Right lung (tissue), 10 donors: ENCODE measurements at places on chromosomes 5 and 9. TPM values are rescaled to one million over a fixed set of nuclear protein-coding genes. Genes with fewer than 3 reads are reported as not detected.

- no peak for DNase-seq
Measured at GRCh38 chr9:136416427-136416826, 6.0 kb downstream of the PMPCA start.

DNA sequence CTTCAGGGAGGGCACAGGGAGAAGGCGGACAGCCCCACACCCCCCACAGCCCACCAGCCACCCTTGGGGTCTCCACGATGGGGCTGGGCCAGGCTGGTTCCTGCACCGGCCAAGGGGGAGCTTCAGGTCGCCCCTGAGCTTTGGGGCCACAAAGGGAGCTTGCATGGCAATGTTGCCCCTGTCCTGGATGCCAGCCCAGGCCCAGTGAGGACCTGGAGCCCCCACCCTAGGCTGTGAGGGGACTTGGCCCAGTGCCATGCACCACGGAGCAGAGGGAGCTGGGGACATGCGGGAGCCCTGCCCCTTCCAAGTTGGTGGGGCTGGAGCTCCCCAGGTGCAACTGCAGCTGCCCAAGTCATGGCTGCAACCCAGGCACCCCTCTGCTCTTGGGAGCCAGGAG lies 18.4 kb downstream of the TMEM38B start:
- no peak for DNase-seq

GRCh38 chr5:156534085-156534484 lies 207.1 kb downstream of the SGCD start:
- DNase-seq: no peak

The MRPS2 gene
- 42.8 TPM for polyA plus RNA-seq

GRCh38 chr5:174398171-174398570 lies 326.2 kb upstream of the MSX2 start:
- DNase-seq: no peak

DNA sequence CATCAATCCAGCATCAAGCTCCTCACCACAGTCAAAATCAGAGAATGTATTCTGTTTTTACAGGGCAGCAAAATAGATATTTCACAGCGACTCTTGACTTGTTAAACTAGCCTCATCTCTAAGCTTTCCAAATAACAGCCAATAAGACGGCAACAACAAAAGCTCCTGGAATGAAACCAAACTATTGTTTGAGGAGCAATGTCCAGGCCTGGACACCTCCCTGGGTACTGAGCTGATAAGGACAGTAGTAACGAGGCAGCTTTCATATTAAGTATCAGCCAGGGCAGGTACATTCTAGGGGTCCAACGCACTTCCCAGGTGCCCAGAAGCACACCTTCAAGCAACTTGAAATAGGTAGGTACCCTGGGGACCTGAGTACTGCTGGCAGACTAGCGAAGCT lies 260.3 kb downstream of the ENC1 start:
- DNase-seq: no peak

DNA sequence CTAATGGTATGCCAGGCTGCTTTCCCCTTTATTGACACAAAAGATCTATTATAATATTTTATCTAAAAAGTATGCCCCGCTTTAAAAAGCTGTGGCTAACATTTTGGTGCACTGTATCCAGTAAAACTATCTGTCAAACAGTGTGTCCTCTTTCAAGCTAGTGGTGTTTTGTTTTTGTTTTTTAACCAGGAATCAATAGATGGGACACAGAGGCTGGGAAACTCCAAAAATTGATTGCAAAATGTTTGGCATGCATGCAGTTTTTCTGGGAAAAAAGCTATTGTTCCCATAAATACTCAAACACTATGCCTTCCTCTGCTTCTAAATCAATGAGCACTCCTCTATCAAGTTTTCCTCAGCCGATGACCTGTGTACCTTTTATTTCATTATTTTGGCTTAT lies 34.3 kb upstream of the PDZD2 start:
- DNase-seq: no peak

The CXCL14 gene
- polyA plus RNA-seq: 55.7 TPM

DNA sequence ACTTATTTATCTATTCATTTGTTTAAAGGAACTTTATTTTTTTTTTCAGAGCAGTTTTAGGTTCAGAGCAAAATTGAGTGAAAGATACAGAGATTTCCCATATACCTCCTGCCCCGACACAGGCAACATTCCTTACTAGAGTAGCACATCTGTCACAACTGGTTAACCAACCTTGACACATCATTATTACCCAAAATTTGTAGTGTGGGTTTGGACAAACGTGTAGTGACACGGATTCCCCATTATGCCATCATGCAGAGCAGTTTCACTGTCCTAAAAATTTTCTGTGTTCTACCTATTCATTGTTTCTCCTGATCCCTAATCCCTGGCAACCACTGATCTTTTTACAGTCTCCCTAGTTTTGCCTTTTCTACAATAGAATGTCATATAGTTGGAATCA lies 57.3 kb upstream of the LHFPL2 start:
- no peak for DNase-seq

DNA sequence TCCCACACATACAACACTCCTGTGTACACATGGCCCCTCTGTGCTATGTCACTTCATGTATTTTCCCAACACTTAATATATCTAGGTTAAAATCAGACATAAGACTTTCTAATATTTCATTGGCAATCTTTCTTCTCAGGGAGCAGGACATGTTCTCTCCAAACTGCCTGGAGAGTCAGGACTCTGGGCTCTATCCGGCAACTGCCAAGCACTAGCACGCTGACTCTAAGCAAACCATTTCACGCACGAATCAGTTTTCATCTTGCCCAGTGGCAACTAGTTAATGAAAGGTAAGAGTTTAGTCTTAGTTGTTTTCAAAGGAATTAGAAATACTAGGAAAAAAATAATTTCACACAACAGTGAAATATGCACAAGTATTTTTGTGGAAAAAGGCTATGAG lies 124.8 kb downstream of the NFIB start:
- DNase-seq: no peak

DNA sequence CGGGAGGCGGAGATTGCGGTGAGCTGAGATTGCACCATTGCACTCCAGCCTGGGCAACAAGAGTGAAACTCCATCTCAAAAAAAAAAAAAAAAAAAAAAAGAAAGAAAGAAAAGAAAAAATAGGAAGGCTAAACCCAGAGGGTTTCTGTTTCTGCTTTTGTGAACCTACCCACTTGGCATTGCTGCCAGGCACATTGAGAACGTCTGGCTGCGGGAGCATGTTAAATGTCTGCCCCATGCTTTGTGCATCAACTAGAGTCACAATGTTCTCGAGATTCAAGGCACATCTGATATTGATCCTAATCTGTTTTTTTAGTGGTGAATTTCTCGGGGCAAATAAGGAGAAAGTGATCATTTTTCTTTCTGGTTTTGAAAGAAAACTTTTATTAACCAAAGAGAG lies 2.8 kb downstream of the SLC25A25 start:
- no peak for DNase-seq

DNA sequence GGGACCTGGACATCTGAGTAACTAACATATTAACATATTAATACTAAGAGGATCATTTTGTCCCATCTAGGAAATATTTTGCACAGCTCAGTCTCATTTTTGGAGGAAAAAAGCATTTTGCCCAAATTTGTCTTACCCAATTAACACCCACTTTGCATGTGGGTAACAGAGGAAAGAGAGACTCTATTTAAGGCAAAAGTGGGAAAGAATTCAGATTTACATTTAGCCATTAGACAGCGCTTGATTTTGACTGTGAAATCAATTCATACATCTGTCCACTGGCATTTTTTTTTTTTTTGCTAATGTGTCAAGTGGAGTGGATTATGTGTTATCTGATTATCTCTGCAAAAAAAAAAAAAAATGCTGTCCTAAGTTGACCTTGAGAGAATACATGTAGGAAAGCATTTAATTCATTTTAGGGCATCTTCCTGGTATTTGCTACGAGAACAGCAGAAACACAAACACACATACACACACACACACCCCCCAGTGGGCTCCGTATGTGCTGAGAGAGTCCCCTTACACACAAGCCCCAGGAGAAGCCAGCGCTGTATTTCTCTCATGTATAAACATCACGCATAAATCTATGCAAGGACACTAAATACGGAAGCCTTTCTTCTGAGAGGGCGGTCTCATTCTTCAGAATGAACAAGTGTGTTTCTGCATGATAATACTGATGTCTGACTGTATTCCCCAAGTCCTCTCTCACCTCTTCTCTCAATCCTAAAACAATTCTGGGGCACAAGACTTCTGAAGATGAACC lies 202.0 kb upstream of the KLF9 start:
- no peak for DNase-seq

GRCh38 chr5:172049226-172049796 lies 42.9 kb upstream of the FBXW11 start:
- no peak for DNase-seq

DNA sequence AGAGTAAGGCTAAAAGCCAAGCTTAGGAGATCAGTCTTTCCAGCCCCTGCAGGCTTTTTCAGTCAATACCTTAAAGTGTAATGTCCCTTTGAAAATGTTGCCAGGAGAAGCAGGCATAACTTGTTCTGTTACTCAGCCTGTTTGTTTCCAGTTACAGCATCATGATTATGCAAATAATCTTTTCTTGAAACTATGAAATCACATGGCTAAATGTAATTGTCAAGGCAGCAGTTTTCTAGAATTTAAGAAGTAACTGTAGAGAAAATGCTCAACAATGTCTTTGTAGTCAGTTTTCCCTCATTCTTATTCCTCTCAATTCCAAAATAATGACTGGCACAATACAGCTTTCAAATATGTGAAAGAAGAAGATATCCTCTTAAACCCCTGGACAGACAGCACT lies 1.9 kb upstream of the GPR107 start:
- no peak for DNase-seq

- no peak for DNase-seq
Measured at GRCh38 chr5:109805472-109805871, 115.7 kb downstream of the MAN2A1 start.

DNA sequence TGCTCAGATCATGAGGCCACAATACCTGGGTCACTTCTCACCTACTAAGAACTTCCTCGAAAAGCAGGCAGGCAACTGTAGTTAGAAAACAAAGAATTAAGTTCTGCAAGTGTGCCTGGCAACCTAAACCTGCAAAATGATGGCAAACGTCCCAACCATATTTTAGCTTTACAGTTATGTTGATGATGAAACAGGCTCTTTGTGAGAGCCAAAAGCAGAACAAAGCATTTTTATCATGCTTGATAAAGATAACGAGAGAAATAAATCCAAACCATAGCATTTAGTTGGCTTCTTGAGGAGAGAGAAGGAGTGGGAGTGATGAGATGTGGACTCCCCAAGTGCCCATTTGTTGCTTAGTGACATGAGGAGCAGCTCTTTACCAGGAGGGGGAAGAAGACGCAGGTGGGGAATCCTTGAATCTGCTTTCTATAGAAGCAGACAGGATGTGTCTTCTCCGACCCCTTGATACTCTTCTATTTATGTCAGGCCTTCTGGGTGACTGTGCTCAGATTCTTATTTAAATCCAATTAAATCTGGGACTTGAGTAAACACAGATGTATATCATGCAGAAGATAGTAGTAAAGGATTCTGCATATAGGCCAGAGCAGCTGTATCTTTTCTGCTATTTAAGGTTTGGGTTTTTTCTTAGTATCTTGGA lies 221.2 kb downstream of the TMEM167A start:
- DNase-seq: peak; percentile 69

DNA sequence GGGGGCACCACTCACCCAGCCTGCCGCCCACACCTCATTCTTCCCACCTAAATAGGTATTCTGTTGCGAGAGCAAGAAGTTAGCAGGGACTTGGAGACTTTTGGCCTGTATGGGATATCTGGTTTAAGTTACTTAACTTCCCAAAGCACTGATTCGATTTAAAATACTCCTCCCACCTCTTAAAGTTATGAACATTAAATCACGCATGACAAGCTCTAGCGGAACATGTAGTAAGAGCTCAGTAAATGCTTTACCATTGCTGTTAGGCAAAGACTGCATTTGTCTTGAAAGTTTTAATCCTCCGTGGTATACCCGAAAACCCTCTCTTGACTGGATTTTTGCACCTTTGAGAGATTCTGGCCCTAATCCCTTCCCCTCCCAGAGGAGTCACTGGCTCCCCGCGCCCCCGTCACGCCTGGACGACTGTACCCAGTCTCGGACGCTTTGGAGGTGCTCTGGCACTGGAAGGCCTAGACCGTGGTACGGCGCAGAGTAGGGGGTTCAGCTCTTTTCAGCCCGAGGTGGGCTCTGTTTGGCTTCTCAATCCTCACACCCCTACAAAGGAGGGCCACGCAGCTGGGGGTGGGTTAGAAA lies 4.4 kb downstream of the GDNF start:
- no peak for DNase-seq

GRCh38 chr9:95771556-95772246 lies 103.8 kb upstream of the ERCC6L2 start:
- peak; percentile 65 for DNase-seq

DNA sequence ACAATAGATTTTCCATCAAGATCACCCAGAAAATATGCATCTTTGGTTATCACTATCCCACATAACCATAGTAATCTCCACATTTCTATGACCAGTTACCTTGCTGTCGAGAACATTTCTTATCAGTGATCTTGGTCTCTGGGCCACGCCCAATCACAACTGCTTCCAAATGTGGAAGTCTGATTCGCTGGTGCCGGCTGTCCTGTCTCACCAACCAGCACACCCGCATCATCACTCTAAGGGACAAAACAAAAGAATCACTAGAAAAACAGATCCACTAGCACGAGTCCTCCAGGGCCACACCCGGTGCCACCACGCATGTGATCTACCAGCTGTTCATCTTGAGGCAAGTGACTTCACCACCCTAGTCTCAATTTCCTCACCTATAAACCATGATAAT lies 11.8 kb downstream of the APTX start:
- no peak for DNase-seq

The FGF1 gene
- 1.4 TPM for polyA plus RNA-seq

DNA sequence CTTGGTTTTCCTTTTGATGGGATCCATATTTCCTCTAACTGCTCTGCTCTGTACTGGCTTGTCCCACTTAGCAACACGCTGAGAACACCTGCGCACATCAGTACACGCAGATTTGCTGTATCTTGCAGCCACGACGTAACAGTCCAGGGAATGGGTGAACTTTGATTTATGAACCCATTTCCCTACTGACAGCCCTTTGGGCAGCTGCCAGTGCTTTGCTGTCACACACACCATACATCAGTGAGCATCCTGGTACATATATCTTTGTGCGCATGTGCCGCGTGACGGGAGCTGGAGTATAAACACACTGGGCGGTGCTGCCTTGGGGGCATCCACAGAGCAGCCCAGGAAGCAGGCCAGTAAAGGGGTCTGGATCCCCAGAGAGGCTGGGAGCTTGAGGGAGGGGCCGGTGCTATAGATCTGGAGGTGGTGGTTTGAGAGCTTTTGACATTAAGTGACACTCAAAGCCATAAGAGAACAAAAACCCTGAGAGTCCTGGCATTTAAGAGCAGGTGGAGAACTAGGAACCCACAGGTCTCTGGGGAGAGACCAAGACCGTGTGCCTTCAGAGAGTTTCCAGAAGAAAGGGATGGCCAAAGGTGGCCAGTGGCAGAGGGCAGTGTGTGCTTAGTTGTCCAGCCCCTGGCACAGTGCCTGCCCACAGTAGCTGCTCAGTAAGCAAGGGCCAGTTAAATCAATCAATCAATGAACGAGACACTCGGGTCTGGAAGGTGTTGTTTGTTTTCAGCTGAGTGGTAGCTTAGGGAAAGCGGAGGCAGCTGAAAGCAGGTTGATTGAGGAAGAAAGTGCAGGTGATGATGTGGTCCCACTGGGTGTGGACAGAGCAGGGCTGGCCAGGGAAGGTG lies 53.7 kb downstream of the LMX1B start:
- no peak for DNase-seq

- peak; percentile 29 for DNase-seq
Measured at GRCh38 chr5:59798862-59799667, 94.5 kb downstream of the PDE4D start.
